ENCODE measurements at places on chromosomes 11 and 22.
A peak's percentile ranks its signal among the peaks of the same experiment; 100 is the strongest.

DNA sequence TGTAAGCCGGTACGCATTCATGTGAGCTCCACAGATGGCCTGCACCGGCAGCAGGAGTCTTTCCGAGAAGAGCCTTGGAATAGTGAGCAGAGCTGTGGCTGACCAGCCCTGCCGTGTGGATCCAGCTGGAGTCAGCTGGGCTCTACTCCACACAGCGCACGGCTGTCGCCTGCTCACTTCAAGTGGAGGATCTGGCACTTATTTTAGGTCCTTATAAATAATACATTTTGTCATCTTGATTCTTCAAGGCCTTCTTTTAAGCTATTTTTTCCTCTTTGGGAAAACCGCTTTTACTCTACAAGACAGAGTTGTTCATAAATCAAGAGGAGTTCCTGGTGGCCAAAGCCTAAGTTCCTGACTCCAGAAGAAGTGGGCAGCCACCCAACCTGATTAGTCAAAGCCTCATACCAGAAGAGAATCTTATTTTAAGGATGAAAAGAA, 93.8 kb downstream of the KCNC1 start:
- no peak for DNase-seq

DNA sequence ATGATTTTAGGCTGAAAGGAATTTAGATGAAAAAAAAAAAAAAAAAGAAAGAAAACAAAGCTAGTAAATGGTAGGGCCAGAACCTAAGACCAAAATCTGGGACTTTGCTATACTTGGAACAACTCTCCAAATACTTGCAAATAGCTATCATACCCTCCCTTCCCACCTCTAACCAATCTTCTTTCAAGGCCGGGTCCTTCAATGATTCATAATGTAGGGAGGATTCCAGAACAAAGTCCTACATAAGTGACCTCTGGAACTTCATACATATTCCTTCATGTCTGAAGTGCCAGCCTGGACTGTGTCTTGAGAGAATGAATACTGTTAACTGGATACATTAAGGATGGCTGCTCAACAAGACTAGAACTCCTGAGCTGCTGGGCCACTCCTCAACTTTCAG, 9.9 kb downstream of the STK33 start:
- no peak for DNase-seq

- no peak for DNase-seq
Measured at GRCh38 chr11:78651923-78652842, 77.5 kb upstream of the NARS2 start.

- peak; percentile 12 for DNase-seq
Measured at GRCh38 chr22:38973289-38974169, 8.6 kb upstream of the APOBEC3B start.

DNA sequence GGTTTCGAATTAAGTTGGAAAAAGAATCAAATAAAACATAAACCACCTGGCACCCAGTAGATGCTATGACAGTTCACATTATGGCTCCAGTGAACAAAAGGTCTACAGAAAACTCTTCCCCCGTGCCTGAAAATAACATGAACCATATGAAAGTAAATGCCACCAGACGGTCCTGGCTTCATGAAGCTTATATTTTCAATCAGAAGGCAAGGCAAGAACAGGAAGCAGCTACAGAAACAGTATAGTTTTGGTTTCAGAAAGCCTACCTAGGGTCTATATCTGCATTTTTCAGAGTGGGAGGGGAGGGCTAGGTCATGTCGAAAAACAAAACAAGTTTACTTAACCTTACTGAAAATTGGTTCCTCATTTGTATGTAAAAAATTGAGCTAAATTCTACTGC, 9.8 kb downstream of the RAB30 start:
- DNase-seq, result no peak

GRCh38 chr11:129323896-129324502, 51.6 kb upstream of the BARX2 start:
- DNase-seq, result peak; percentile 77

DNA sequence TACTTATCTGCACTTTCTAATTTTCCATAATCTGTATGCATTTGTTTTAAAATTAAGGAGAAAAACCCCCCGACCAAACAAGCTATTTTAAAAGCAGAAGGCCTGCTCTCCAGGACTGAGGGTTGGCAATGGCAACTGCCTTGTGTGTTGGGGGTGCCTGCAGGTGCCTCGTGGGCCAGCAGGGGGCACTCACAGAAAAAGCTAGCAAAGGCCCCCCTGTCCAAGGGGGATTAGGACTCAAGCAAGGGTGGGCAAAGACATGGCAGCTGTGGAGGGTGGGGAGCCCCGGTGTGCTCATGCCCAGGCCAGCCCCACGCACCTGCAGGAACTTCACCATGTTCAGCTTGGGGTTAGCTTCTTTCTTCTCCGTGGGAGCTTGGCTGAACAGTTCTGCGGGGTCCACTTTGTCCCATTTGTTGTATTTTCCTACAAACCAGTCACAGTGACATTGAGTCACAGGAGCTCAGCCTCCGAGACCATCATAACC, 10.3 kb downstream of the TOP3B start:
- no peak for DNase-seq

DNA sequence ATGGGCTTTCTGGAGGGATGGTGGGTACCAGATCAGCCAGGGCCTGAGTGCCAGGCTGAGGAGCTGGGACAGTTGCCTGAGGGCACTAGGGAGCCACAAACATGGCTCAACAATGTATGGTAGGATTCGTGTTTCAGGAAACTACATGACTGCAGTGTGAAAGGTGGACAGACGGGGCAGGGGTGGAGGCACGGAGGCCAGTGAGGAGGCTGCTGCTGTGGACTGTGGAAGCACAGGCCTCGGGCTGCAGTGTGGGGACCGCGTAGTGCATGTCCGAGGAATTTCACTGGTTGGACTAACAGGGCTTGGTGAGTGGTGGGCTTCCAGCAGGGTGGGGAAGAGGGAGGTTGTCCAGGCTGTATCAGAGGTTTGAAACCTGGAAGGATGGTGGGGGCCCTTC, 7.8 kb downstream of the P2RY2 start:
- DNase-seq, result no peak

DNA sequence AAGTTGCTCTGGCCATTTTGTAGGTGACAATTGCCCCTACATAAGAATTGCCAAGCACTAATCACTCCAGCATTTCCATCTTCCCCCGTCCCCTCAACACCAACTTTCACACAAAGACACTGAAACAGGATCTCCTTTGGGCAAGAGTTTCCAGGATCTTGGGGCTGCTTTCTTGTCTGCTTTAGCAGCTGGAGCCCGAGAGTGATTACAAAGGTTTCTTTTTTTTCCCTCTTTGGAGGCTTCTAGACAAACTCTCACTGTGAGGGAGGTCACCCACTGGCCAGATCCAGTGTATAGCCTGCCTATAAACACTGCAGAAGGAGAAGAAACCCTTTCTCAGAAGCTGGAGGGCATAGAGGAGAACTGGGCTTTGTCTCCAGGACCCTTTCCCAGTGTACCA, 92.5 kb downstream of the APIP start:
- no peak for DNase-seq

- DNase-seq, result peak; percentile 18
Measured at GRCh38 chr11:67614730-67615714, 8.3 kb downstream of the NDUFV1 start.
